ENCODE measurements at places on chromosomes 4 and X.

DNA sequence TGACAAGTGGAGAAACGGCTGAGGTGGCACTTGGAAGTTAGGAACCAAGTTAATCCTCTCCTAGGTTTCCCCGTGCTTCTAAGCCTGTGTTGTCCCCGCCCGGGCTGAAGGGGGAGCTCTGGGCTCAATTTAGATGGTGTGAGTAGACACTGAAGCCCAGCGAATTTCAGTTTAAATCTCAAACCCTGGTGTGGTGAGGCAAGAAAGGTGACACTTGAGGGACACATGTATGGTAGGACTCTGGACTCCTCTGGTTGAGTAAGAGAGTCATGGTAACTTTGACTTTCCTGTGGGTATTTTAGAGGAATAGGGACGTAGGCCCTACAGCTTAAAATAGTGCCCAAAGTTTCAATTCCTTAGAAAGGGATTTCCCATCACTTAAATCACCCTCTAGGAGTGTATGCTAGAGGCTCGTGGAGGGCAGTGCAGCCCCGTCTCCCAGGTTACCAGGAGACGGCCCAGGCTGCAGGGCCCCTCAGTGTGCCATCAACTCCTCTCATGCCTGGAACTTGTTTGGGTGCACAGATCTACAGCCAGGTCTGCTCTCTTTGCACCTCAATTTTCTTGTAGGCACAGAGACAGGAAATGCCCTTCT is 24.0 kb downstream of the HAND2 start:
- no peak for DNase-seq

DNA sequence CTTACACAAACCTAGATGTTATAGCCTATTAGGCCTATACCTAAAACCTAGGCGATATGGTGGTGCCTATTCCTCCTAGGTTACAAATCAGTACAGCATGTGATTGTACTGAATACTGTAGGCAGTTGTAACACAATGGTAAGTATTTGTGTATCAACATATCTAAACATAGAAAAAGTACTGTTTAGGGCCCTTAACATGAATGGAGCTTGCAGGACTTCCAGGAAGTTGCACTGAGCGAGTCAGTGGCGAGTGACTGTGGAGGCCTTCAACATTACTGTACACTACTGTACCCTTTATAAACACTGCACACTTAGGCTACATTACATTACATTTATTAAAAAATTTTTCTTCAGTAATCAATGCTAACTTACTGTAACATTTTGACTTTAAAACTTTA is 37.8 kb downstream of the WWC2 start:
- no peak for DNase-seq

- DNase-seq: no peak
Measured at GRCh38 chr4:95013236-95013635, 255.5 kb downstream of the BMPR1B start.

- DNase-seq: no peak
Measured at GRCh38 chr4:92163348-92163747, 140.4 kb upstream of the GRID2 start.

- no peak for DNase-seq
Measured at GRCh38 chr4:101332424-101332823, 14.9 kb downstream of the PPP3CA start.

DNA sequence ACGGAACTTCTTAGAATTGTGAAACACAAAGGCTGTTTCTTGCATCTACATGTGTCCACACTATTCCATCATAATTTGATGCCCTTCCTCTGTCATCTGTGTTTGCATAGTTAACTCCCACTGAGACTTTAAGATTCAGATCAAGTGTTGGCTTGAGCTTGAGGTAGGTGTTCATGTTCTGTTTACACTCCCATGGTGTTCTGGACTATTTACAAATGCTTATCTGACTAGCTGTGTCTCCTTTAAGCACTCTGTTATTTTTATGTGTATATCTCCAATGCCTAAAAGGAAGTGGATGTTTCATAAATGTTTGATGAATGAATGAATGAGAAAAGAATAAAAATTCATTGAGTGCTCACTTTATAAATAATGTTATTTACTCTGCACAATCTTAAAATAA is 622.7 kb downstream of the RAB28 start:
- DNase-seq: no peak

DNA sequence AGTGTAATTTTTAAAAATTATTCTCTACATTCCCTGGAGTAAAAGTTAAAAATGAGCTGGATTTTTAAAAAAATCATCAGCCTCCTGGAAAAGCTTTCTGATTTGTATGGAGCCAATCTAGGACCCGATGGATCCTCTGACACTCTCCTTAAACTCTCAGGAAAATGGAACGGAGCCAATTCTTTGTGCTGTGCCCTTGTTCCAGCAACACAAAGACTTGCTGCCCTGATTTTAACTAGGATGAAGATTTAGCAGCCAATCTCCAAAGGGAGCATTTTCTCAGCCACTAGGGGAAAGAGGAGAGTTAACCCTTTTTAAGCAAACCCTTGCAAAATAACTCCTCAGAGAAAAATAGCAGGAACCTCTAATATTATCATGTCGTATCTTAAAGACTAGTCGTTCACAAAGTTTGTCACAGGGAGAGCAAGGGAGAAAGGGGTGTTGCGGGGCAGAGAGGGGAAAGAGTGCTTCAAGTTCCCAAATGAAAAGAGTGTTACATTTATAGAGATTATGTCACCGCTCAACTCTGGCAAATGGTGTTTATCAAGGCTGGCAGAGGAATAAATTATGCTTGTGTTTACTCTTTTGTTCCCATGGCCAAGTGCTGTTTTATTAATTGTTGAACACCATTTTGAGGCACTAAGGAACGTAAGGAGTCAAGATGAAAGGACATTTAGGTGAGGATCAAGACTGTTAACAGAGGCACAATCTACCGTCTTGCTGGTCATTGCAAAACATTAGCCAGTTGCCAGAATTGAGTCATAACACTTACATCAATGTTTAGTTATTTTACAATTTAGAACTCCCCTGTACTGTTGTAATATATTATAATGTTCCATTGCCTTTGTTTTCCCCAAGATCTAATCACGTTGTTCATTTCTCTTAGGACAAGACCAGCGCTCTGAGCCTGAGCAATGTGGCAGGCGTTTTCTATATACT is 250.7 kb downstream of the THOC2 start:
- no peak for DNase-seq

GRCh38 chr4:6198278-6198677 is 2.1 kb downstream of the JAKMIP1 start:
- DNase-seq: no peak

GRCh38 chrX:37753384-37753783 is 26.5 kb upstream of the CYBB start:
- DNase-seq: no peak
